ENCODE measurements at places on chromosomes 3 and 15.

- DNase-seq = peak; percentile 74
Observed at GRCh38 chr3:88149509-88150362, at the start of gene C3orf38. C3orf38 (plus strand) TSS chr3:88149959; CDS start chr3:88150053, 94 bp downstream.

DNA sequence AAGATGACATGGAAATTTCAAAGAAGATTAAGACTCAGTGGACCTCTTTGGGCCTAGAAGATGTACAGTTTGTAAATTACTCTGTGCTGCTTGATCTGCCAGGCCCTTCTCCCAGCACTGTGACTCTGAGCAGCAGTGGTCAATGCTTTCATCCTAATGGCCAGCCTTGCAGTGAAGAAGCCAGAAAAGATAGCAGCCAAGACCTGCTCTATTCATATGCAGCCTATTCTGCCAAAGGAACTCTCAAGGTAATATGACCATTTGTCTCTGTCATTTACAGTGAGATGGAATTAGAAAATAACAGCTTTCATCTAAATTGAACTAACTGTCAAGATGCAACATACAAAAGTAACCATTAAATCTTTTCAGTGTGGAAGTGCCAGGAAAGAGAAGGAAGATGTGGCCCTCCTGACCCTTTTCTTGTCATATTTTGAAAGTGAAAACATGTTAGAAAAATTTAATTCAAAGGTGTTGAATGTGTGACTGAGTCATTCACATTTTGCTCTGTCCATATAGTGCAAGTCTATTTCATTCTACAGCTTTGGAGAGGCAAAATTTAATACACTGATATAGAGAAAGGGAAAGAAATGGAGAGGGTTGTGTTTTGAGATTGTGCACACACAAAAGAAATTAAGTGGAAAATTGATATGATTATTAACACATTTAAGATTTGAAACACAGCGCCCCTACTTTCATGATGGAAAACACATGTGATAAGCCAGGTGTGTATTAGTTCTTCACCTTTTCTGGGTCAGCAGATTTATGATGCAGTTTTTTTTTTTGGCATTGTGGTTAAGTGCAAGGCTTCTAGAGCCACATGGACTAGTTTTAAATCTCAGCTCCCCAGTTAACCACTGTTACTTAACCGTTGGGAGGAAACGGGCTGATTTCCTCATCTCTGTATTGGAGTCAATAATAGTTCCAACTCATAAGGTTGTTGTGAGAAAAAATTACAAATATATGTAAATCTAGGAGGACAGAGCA lies 375.1 kb downstream of the NAALADL2 start:
- DNase-seq = no peak

- no peak for DNase-seq
Observed at GRCh38 chr15:77144492-77145070, 73.7 kb upstream of the TSPAN3 start.

- DNase-seq = peak; percentile 50
Observed at GRCh38 chr3:186746008-186746407, 28.8 kb downstream of the KNG1 start.

- no peak for DNase-seq
Observed at GRCh38 chr3:146546366-146546965, 2.1 kb upstream of the PLSCR1 start.

DNA sequence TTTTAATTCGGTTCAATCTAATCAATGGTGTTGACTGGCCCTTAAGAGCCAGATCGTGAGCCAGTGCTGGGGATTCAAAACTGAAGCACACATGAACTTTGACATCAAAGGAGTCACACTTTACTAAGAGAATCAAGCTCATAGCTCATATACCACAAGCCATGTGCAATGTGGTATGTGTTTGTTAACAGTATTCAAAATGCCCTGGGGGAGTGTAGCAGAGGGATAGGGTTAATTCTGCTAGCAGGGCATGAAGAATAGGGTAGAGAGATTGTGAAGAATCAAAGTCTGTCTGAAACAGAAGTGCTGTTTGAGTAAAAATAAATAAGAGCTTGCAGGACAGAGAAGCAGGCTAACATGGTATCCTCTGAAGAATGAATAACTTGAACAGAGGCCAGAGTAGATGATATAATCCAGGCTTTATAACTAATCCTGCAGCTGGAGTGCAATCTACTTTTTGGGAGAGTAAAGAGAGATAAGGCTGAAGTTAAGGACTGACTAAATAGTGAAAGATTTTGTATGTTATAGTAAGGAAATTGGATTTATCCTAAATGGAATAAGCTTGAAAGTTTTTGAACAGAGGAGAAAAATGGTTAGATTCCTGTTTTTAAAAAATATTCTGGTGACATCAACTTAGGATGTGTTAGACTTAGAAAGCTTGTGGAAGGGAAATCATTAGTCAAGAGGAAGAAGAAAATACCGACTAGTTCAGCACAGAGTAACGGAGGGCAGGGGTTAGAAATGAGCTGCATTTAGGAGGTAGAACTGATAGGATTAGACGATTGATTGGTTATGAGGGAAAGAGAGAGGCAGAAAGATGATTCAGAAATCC lies 292.0 kb downstream of the NFKBIZ start:
- DNase-seq = no peak

All from 8988T (cell line).